ENCODE measurements at places on chromosomes 7 and 10. TPM values are rescaled to one million over a fixed set of nuclear protein-coding genes. Genes with fewer than 3 reads are reported as not detected.

Gene TAX1BP1
- 29.7 TPM for total RNA-seq

GRCh38 chr7:130648580-130648979 lies 20.0 kb downstream of the COPG2 start:
- no peak for DNase-seq

DNA sequence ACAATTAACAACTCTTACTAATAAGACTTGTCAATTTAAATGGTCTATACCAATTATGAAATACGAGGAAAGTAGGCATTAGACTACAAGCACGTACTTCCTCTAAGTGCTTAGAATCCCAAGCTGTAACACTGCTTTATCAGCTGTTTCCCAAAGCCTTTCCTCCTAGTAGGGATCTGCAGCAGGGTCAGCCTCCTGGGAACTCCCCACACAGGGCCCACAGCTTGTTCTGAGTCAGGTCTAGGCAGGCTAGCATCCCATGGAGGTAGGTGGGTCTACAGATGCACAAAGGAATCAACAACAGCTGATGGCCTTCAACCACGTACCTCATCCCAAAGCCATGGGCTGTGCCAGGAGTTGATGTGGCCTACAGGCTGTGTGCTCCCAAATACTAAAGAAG lies 14.7 kb downstream of the MMS19 start:
- no peak for DNase-seq

Gene AMZ1
- total RNA-seq = not detected

- no peak for DNase-seq
These were observed 573.4 kb downstream of the ETV1 start for GRCh38 chr7:13416071-13416470.

GRCh38 chr7:15214976-15215375 lies 312.4 kb upstream of the DGKB start:
- no peak for DNase-seq

GRCh38 chr7:13920053-13920697 lies 69.3 kb downstream of the ETV1 start:
- DNase-seq = peak; percentile 98

- DNase-seq = no peak
These were observed 110.2 kb downstream of the TMEM26 start for GRCh38 chr10:61342858-61343572.

GRCh38 chr10:71667387-71667752 lies 52.2 kb downstream of the C10orf105 start:
- DNase-seq = no peak

Gene FANK1
- total RNA-seq = 6.8 TPM

Gene AMPH
- total RNA-seq = not detected

- no peak for DNase-seq
These were observed 2.2 kb downstream of the MEOX2 start for GRCh38 chr7:15684111-15684800.

DNA sequence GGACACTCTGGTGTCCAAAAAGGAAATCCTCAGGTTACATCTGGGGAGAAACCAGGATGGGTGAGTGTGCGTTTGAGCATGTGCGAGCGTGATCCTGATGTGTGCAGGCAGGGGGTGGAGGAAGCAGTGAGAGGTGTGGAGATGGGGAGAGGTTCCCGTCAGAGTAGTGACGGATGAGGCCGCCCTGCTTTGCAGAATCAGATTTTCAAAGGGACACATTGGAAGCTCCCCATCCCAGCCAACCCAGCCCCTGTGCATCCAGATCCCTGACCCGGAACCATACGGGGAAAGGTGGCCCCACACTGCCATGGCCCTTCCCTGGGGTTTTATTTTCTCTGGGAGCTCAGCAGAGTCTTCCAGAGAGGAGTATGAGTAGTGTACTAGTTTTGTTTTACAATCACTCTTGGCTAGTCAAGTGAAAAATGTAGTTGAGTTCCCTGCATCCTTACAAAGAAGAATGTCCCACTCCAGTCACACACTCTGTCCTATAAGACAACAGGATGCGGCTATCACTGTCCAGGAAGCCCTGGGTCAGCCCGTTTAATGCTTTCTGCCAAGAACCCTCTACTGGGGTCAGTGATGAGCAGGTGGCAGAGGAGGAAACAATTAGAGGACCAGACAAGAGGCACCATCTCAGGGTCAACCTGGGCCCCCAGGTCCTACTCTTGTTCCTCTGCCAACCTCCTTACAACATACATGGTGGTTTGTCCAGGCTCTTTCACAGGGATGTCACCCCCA lies 46.8 kb upstream of the PDLIM1 start:
- peak; percentile 23 for DNase-seq

Gene MAP3K8
- 6.6 TPM for total RNA-seq

DNA sequence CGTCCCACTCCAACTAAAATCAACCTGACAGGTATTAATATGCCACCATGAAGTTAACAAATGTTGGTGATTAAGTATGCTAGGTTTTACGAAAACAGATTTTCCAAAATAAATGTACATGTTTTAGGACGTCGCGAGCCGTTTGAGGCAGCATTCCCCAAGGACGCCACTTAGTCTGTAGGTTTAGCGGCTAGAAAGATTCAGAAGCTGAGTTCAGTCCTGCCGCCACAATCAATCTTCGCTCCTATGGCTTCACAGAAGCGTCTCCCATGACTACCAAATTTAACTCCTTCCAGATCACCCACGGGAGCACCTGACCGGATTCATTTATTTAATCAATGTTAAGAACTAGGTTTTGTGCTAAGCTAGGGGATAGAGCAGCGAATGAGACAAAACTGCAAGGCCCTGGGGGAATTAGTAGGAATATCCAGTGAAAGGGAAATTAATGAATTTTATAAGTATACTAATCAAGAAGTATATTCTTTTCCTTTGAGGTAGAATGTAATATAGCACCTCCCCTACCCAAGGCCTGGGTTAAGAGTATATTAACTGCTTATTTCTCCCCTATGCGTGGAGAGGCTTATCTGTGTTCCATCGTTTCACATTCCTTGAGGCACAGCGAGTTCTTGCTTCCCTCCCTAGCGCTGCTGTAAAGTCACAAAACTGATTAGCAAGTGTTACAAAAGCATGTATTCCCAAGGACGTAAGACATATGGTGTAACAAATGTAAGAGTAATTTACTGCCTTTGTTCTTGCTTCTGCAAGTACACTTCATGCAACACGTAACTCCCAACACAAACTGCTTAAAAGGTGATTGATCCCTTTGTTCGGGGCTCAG lies 994 bp upstream of the CYP51A1 start:
- peak; percentile 4 for DNase-seq

- no peak for DNase-seq
These were observed 153.0 kb upstream of the LRRTM3 start for GRCh38 chr10:66772548-66773471.

GRCh38 chr10:132163278-132163765 lies 23.4 kb upstream of the DPYSL4 start:
- DNase-seq = peak; percentile 66

DNA sequence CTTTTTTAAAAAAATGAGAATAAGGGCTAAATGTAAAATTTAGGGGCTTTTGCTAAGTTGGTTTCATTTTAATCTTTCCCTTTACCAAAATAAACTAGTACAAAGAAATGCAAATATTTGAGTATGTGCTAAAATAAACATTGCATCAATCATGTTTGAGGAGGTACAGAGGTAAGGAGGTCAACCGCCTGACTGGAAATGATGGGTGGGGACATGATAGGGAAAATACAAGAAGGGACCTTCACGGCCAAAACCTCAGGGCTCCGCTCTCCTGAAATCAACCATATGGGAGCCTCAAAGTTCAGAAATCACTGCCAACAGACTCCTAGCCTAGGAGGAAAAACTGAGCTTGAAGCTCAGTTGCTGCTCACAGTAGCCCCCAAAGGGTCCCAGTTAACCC lies 207.6 kb downstream of the AHR start:
- peak; percentile 18 for DNase-seq

DNA sequence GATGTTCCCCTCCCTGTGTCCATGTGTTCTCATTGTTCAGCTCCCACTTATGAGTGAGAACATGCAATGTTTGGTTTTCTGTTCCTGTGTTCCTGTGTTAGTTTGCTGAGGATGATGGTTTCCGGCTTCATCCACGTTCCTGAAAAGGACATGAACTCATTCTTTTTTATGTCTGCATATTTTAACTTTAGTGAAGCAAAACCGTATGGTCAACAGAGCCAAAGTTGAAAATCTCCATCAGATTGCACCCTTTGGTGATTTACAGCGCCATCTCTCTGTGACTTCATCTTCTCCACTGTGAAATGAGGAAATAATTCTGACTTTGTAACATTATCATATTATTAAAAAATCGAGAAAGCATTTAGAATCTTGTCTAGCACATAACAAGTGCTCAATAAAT lies 132.3 kb upstream of the PLXDC2 start:
- no peak for DNase-seq

DNA sequence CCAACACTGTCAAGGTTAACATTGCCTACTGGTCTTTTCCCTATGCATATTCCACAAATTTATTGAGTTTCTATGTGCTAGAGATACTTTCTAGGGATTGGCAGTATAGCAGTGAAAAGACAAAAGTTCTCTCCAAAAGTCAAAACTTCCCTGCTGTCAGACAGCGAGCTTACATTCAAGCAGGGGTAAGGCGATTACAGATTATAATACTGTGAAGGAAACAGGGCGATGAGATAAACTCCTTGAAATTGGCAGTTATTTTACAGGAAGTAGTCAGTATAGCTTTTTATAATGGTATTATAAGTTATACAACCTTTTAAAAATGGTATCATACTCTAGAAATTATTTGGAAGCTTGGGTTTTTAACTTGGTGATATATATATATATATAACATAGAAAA lies 9.9 kb downstream of the VPS50 start:
- no peak for DNase-seq

DNA sequence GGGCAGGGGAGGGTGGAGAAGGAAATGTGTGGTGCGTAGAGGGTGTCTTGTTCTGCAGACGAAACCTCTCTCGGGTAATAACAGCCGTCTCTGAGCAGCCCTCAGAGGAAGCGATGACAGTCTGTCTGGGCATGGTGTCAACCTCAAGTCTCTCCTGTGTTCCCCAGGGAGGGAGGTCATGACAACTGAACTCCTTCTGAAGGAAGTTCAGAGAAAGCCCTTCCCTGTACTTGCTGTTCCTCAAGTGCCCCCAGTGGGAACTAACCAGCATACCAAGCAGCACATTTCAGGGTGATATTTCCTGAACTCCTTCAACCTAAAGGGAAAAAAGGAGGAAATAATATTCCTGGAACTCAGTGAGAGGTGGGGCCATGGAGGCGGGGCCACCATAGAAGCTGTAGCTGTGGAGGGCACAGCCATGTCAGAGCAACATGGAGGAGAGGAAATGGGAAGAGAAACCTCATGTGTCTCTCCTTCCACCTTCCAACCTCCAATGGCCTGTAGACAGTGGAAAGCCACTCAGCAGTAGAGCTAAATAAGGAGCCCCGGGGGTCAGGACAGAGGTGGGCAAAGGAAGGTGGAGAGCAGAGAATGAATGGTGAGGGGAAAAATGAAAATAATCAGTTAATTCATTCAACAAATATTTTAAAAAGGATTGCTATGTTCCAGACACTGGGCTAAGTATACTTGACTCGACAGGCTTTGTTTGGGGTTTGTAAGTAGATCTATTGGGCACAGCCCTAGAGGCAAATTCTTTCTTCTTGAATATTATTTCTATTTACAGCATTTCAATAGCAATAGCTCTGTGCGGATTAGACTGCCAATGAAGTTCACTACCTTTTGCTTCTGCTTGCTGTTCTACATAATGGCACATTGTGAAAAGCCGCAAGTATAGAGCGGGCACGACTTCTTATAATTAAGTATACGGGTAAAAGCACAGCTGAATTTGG lies 61.0 kb upstream of the AOAH start:
- no peak for DNase-seq

DNA sequence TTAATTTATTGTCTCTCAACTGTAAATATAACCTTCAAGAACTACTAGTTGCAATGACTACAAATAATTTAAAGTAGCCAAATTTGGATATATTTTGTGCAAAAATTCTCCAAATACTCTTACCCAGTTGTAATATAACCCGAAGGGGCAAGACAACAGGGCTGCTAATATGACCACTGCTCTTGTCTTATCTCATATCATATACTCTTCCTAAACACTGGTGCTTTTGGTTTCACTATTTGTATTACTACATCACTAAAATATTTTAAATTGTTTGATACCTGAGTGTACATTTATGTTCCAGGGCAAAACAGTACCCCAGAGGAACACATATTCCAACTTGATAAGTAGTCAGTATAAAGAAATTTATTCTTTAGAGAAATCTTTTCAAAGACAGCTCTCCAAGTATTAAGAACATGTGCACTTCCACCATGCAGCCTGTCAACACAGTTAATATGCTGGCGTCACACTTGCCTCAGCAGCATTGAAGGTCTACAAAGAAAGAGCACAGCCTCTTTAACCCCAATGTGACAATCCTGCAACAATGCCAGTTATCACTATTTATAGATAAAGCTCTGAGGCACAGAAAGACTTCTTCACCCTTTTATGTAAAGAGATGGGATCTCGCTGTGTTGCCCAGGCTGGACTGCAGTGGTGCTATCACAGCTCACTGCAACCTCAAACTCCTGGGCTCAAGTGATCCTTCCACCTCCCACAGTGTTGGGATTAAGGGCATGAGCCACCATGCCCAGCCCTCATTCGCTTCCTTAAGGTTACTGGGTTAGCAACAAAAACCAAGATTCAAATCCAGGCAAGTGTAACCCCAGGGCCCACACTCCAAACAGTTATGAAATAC lies 37.8 kb downstream of the RHEB start:
- DNase-seq = no peak

- no peak for DNase-seq
These were observed 32.4 kb upstream of the FOXL3 start for GRCh38 chr7:257647-257992.

DNA sequence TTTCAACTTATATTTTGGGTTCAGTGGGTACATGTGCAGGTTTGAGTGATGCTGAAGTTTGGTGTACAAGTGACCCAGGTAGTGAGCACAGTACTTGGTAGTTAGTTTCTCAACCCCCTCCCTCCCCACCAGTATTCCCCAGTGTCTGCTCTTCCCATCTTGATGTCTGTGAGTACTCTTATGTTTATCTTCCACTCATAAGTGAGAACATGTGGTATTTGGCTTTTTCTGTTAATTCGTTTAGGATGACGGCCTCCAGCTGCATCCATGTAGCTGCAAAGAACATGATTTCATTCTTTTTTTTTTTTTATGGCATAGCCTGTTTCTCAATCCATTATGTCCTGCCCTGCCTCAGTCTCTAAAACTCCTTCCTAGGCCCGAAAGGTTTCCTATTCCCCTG lies 222.1 kb downstream of the WDR37 start:
- DNase-seq = no peak

DNA sequence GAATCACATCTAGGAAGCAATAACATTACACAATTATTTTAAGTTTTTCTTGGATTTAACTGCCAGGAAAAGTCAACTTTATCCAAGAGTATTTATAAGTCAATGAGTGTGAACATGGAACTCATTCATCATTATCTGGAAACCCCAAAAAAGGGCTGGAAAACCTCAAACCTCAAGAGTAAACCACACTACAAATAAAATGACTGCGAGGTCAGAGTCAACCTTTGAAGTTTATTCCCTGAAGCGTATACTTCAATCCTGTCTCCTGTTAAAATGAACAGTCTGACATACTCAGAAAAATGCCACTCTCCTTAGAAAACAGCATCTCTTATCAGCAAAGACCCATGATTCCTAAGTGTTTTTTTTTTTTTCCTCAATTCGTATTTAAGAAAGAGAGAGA lies 86.5 kb downstream of the RELN start:
- no peak for DNase-seq

All from Caki2 (cell line).